ENCODE measurements at places on chromosomes 7 and 10.
A peak's percentile ranks its signal among the peaks of the same experiment; 100 is the strongest.

- DNase-seq, result no peak
These were observed 3.4 kb downstream of the BNIP3 start for GRCh38 chr10:131978366-131978765.

DNA sequence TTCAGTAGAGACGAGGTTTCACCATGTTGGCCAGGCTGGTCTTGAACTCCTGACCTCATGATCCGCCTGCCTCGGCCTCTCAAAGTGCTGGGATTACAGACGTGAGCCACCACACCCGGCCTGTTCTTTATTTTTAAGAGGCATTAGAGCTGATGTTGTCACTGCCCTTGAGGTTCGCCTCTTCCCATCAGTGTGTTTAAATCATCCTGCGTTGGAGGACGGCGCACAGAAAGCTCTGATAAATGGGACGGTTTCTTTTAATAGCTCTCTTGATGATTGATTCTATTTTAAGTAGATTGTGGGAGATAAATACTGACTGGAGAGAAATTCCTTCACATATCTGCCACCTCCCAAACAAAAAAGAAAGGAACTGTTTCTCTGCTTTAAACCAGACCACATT, 29.0 kb downstream of the UPP1 start:
- DNase-seq, result no peak

DNA sequence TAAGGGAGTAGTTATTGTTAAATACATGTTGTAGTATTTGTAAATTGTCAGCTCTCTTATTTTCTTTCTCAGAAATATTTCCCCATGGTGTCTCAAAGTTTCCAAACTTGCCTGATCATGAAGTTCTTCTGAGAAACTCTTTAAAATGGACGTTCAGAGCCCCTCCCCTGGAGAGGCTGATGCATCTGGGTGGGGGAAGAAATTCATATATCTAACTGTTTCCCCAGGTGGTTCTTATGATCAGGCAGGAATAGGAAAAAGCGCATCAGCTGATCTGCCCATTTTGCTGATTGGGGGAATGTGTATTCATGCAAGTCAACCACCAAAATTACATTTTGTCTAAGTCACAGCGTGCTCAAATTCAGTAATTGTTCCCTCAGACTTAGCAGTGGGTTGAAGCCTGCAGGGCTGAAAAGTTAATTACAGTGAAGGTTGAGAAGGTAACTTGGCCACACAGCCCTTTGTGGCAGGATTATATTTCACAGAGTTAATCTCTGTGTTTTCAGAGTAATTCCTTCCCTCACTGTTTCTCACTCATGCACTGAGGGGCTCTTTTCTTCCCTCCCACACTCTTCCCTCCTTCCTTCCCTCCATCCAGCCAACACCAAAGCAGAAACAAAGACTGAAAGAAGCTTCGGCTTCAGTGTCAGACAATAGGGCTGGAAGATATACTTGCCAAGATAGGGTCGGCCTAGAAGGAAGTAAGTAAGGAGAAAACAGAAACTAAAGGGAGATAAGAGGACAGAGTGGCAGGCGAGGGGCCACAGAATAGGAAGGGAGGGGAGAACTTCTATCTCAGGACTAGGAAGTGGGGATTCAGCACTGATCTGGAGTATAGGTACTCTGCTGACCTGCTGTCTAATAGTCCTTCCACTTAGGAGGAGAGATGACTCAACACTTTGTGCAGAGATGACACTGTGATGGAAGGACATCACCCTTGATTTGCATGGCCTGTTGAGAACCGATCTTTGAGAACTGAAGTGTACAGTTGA, 50.5 kb upstream of the STARD3NL start:
- no peak for DNase-seq

DNA sequence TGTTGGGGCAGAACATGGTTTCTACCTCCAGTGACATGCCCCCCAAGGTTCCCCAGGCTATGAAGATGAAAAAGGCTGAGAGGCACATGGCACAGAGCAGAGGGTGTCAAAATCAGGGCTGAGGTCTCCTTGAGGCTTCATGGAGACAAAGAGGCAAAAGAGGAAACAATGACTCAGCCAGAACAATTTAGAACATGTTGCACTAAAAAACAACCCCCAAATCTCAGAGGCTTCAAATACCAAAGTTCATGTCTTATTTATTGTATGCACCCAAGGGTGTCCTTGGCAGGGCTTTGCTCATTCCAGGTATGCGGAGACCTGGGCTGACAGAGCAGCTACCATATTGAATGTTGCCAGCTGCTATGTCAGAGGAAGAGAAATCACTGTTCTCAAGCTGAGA, 964.1 kb downstream of the GRID1 start:
- no peak for DNase-seq

- no peak for DNase-seq
These were observed 51.7 kb downstream of the HSPA12A start for GRCh38 chr10:116690356-116691322.

GRCh38 chr10:25261558-25261957, 86.8 kb downstream of the GPR158 start:
- DNase-seq, result peak; percentile 90

DNA sequence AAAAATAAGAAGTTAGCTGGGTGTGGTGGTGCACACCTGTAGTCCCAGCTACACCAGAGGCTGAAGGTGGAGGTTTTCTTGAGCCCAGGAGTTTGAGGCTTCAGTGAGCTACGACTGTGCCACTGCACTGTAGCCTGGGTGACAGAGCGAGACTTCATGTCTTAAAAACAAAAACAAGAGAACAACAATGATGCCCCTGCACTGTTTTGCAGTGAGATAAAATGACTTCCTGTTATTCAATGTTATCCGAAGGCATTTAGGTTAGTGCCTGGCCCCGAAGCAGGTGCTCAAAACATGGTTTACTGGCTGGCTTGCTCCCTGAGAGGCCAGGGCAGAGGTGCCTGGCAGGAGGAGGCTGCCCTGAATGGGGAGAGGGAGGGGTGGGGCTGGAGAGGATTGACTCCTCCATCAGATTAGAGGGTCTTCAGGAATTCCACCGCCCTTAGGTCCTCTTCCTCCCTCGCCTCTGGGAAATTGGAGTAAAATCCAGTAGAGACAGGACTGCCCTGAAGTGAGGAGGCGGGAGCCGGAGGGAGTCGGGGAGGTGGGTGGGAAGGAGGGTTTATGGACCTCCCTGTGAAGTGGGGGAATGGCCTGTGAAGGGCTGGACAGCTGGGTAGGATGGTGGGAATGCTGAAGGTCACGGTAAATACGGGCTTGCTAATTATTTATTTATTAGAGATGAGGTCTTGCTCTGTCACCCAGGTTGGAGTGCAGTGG, 6.8 kb upstream of the CLDN4 start:
- DNase-seq, result no peak

- peak; percentile 45 for DNase-seq
These were observed 721 bp downstream of the CCNJ start for GRCh38 chr10:96043893-96044715.

GRCh38 chr10:102119417-102120141, 589 bp downstream of the LDB1 start:
- no peak for DNase-seq

GRCh38 chr10:31580646-31581045, 261.6 kb downstream of the ZEB1 start:
- DNase-seq, result no peak

DNA sequence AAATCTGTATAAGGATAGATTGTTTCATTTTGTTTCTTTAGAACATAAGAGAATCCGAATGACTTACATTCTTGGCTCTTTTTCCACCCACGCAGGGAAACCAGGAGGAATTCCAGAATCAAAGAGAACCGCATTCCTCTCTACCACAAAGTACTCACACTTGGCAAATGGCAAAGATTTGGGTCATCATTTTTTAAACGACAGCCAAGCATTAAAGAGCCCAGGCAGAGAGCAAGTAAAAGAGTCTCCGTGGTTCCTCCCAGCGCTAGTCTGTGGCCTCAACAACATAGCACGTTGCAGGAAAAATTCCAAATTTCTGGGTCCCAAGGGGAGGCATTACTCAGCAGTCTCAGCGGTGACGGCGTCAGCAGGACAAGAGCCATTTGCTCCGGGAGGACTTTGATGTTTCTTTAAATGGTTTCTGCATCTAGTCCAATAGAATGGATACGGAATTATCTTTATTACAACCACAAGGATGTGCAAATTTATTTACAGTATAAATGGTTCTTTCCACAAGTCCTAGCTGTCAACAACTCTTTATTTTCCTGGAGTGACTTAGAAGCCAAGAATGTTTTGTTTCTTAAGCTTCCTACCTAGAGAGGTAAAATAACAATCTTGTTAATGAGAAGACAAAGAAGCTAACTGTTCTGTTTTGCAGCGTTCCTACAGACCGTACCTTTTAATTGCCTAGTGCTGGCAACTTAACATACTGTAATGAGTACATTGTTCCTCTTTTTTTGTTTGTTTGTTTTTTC, 232.5 kb downstream of the SKIDA1 start:
- no peak for DNase-seq

- DNase-seq, result no peak
These were observed 14.1 kb upstream of the TRPV6 start for GRCh38 chr7:142899661-142900060.

DNA sequence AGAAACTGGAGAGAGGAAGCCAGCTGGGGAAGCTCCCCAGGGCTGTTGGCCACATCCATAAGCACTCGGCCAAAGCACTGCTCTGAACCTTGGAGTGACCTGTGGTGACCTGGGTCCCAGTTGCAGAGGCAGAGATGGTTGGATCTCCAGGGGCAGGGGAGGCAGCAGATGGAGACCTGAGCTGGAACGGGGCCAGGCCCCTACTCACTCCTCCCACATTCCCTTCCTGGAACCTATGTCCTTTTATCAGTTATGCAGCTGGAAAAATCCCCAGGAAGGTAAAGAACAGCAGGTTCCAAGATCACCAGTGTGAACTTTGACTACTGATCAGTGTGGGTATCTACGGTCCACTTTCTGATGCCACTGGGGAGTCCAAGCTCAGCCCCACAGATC, 9.6 kb upstream of the PNLIPRP2 start:
- DNase-seq, result no peak

DNA sequence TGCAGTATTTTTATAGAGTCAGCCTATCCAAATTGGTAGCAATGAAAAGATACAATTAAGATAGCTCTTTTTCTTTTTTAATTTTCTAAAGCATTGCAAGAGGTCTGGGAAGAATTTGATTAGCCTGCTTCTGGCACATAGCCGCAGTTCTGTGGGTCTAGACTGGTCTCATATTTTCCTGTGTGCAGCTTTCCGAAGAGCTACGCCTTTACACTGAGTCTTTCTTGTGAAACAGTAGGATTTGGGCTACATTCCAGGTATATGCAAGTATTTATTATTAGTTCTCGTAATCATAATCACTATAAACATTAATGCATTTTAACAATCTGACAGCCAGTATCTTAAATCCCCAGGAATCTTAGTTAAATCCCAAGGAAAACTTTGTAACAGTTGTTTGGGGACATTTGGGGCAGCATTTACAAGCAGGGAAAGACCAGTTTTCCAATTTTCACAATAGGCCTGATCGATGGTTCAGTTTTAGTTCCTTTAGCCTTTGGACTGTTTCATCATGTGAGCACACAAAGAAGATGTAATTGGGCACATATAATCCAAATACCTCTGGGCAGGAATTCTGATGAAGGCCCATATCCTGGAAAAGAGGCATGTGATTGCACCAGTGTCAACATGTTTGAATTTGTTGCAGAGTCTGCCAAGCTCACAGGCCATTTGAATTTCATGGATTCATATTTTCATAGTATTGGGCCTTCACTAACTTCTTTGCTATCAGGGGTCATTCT, 287.3 kb downstream of the INHBA start:
- DNase-seq, result no peak

DNA sequence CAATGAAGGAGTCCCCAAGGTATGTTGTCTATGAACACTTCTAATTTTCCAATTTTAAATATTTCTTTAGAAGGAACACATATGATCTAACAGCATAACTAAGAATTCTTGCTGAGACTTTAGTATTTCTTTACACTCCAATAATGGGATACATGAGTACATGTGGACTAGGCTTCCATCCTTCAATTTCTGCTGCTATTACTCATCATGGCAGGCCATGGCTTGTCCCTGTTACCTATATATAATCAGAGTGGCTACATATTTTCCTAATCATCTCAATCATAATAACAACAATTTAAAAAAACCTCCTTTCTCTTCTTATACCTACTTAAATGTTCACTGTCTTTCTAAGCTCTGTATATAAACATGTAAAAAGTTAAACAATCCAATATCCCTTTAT, 60.3 kb upstream of the TAC1 start:
- no peak for DNase-seq

DNA sequence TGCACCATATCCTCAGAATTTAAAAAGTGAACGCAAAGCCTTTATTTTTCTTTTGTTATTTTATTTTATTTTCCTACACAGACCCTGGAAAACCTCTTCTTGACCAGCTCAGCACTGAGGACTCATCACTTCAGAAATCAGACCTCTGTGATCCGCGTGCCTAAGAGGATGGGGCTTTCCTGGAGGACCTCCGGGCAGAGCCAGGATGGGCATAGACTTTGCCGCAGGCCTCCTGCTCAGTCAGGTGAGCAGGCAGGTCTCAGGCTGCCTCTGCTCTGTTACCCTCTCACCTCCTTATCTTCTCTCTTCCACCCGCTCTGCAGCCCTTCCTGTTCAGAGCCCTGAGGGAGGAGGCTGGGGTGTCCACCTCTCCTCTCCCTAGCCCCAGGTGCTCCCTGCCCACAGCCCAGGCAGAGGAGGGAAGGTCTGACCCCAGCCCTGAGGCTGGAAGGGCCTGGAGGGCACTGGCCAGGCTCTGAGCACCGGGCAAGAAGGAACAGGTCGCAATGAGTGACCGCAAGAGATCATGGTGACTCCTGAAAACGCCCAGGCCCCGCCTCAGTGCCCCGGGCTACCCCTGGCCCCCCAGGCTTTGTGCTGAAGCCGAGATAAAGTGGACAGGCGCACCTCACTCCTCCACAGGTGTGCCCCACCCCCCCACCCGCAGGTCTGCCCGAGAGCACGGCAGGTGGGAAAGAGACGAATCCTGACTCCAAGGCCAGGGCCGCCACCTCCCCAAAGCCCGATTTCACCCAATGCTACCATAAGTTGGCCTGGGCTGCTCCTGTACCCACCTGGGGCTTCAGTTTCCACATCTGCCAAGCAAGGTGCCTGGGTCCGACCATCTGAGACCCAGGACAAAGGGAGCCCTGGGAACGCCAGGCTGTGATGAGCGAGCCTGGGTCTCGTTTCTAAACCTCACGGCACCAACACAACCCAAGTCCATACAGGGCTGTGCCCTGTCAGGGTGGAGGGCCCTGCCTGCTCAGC, 2.8 kb downstream of the CALML5 start:
- DNase-seq, result no peak

DNA sequence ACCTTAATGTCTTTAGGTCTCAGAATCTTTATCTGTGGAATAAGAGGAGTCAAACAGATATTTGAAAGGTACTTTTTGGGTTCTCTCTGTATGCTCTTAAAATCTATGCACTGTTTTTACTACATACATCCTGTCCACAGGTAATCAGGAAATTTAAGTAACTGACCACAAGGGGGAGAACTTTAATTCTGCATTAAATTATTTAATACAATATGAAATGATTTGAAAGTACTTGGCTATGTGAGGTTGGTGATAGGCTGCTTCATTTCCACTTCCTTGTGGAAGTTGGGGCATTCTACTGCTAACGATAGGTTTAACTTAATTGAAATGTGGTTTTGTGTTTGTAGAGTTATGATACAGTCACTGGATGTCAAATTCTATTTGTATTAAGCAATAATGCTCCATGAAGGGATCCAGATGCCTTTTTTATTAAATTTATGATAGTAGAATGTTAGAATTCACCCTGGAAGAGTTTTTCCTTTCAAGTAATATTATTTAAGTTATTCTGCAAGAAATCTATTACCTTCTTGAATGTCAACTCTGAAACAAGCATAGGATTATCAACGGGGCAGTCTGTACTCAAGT, 6.0 kb downstream of the TEX47 start:
- no peak for DNase-seq

Measured in SHP77 treated with DMSO at 0.1 percent for 48 hours (cell line).